CD14-positive monocyte (primary cell): ENCODE measurements at places on chromosomes 1 and 21. TPM values are rescaled to one million over a fixed set of nuclear protein-coding genes. Genes with fewer than 3 reads are reported as not detected.
A peak's percentile ranks its signal among the peaks of the same experiment; 100 is the strongest.

- DNase-seq = no peak
- no peaks in the 10 kb centered on the region for H3K4me1 ChIP-seq
- H3K27me3 ChIP-seq = no peaks in the 10 kb centered on the region
- no peak overlapping the region for H3K4me3 ChIP-seq
- no peaks in the 10 kb centered on the region for H3K36me3 ChIP-seq
These were observed 199.4 kb upstream of the NRIP1 start for GRCh38 chr21:15264084-15264665.

DNA sequence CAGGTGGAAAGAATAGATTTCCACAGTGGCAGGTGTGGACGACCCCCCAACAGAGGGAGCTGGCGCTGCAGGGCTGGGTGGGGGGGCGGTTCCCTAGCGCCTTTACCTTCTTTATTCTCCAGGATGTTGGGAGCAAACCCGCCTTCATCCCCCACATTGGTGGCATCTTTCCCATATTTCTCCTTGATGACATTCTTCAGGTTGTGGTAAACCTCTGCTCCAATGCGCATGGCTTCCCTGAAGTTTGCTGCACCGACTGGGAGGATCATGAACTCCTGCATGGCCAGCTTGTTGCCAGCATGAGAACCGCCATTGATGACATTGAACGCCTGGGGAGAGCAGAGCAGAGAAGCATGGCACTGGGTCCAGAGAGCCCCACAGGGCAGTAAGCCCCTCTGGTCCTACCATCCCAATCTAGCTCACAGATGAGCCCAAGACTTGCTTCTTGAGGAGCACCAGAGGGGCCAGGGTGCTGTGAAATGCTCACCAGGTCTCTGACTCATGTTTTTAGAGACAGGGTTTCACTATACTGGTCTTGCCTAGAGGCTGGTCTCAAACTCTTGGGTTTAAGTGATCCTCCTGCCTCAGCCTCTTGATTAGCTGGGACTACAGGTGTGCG lies 12.2 kb downstream of the ENO1 start:
- H3K4me3 ChIP-seq = no peak overlapping the region
- peak overlapping the region; percentile 0 for H3K27ac ChIP-seq
- no peaks in the 10 kb centered on the region for H3K27me3 ChIP-seq
- peaks cover 33% of the 10 kb centered on the region for H3K4me1 ChIP-seq
- H3K36me3 ChIP-seq = peaks cover 97% of the 10 kb centered on the region

DNA sequence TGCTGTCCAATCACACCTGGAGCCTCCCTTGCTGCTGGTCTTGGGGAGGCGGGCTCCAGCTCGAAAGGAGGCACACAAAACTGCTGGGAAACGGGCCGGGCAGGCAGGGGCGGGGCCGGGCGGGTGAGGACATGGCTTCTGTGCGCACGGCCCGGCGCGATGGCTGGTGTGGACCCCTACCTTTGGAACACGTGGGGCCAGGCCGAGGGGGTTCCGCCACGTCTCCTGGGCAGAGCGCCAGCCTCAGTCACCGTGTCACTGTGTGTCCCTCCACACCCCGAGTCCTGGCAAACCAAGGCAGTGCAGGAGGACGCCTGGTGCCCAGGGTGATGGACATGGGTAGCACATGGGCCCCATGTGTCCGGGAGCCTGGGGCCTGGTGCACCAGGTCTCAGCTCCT lies 42.0 kb upstream of the ADARB1 start:
- H3K4me1 ChIP-seq = peaks cover 8% of the 10 kb centered on the region
- H3K36me3 ChIP-seq = no peaks in the 10 kb centered on the region
- H3K27ac ChIP-seq = no peak overlapping the region
- H3K4me3 ChIP-seq = no peak overlapping the region
- DNase-seq = no peak
- H3K27me3 ChIP-seq = no peaks in the 10 kb centered on the region

- no peak for DNase-seq
- H3K36me3 ChIP-seq = no peaks in the 10 kb centered on the region
- no peak overlapping the region for H3K27ac ChIP-seq
These were observed 95.9 kb upstream of the CCDC190 start for GRCh38 chr1:162956922-162957321.

DNA sequence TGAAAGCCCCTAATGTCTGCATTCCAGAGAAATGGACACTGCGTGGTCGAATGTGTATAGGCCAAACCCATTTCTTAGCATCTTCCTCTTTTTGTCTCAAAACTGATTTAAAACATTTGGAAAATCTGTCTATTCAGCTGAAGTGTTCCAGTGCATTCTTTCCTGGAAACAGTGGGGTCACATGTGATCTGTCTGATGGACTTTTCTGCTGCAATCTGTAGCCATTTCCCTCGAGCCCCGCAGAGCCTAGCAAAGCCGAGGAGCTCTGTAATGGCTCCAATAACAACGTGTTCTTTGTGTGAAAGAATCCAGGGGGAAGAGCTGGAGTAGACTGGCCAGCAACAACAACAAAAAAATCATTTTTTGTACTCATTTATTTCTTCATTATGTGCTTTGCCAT lies 329.3 kb downstream of the BARHL2 start:
- no peak for DNase-seq
- H3K27ac ChIP-seq = no peak overlapping the region
- no peak overlapping the region for H3K4me3 ChIP-seq
- H3K27me3 ChIP-seq = no peaks in the 10 kb centered on the region

OR2L13 gene
- not detected for polyA plus RNA-seq

SUSD4 gene
- 0.34 TPM for polyA plus RNA-seq

SLC45A3 gene
- 0.55 and 0.61 TPM in 2 replicates for polyA plus RNA-seq
